CD4-positive, alpha-beta T cell treated with Interleukin-6 for 4 hours (primary cell): ENCODE measurements at places on chromosomes 1 and 21.
A peak's percentile ranks its signal among the peaks of the same experiment; 100 is the strongest.

DNA sequence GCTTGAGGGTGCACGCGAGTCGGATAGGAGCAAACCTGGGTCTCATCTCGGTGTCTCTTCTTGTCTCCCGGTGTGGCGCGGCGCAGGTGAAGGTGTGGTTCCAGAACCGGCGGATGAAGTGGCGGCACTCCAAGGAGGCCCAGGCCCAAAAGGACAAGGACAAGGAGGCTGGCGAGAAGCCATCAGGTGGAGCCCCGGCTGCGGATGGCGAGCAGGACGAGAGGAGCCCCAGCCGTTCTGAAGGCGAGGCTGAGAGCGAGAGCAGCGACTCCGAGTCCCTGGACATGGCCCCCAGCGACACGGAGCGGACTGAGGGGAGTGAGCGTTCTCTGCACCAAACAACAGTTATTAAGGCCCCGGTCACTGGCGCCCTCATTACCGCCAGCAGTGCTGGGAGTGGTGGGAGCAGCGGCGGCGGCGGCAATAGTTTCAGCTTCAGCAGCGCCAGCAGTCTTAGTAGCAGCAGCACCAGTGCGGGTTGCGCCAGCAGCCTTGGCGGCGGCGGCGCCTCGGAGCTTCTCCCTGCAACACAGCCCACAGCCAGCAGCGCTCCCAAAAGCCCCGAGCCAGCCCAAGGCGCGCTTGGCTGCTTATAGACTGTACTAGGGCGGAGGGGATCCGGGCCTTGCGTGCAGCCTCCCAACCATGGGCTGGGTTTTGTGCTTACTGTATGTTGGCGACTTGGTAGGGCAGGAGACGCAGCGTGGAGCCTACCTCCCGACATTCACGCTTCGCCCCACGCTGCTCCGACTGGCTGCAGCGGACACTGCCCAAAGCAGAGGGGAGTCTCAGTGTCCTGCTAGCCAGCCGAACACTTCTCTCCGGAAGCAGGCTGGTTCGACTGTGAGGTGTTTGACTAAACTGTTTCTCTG lies 5.1 kb downstream of the HLX start:
- DNase-seq = no peak

GRCh38 chr1:226875641-226876295 lies 5.4 kb downstream of the PSEN2 start:
- peak; percentile 21 for DNase-seq

DNA sequence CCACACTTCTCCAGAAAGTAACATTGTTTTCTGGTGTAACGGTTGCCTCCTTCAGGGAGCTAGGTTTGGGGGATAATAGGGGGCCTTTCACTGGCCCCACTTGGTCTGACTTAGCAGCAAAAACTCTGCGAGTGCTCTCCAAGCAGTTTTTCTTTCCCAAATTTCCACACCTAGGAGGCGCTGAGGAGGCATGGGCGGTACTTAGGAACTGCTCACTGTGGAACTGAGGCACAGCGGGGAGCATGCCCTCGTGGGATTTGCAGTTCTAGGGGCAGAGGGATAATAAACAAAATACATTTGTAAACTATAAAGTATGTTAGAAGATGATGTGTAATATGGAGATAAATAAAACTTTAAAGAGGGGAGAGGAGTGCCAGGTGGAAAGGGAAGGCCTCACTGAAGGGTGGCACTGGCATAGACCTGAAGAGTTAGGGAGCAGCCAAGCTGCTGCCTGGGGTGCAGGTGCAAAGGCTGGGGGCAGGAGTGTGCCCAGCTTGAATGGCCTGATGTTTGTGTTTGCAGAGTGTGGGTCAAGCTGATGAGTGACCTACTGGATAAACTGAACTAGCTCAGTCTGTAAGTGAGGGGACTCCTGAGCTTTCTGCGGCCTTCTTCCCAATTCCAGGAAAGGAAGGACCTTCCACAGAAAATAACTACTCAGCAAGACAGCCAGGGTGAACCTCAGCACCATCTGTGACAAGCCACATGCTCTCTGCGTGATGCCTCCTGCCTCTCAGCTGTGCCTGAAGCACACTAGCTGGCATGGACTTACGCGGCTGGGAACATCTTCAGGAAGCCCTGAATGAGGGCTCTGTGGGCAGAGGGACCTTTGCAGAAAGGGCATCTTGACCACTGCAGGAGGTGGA lies 1.9 kb downstream of the EPHX1 start:
- no peak for DNase-seq

DNA sequence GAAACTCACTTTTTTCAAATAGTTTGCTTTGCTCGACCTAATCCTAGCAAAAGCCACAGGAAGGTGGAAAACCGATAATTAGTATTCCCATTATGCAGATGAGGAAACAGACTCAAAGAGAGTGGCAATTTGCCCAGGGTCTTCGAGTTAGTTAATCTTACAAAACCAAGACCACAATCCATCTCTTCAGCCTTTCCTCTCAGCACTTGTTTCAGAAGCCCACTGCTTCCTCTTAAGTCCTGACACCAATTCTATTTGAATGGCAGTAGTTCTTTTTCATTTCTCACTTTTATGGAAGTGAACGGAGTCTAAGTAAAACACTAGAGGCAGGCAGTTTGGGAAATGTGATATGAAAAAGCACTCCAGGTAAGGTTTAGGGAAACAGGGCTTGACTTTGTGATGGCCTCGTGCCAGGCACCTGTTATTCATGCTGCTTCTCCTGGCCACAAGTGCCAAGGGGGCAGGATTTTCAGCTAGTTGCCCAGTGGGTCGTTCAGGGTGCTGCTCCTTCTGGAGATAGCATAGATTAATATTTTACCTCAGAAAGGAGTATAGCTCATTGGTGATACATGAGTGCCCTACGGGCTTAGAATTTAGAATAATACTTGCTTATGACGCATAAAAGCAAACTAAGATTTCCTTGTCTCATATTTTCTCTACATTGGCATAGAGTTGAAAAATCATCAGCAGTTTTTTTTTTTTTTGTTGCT lies 76.6 kb upstream of the NRIP1 start:
- DNase-seq = no peak

- DNase-seq = no peak
Observed at GRCh38 chr1:28170001-28170596, 6.4 kb downstream of the PTAFR start.

GRCh38 chr1:156664767-156665411 lies 12.3 kb downstream of the NES start:
- DNase-seq = no peak

- DNase-seq = peak; percentile 78
Observed at GRCh38 chr1:161192476-161193465, 6.1 kb downstream of the ADAMTS4 start.

DNA sequence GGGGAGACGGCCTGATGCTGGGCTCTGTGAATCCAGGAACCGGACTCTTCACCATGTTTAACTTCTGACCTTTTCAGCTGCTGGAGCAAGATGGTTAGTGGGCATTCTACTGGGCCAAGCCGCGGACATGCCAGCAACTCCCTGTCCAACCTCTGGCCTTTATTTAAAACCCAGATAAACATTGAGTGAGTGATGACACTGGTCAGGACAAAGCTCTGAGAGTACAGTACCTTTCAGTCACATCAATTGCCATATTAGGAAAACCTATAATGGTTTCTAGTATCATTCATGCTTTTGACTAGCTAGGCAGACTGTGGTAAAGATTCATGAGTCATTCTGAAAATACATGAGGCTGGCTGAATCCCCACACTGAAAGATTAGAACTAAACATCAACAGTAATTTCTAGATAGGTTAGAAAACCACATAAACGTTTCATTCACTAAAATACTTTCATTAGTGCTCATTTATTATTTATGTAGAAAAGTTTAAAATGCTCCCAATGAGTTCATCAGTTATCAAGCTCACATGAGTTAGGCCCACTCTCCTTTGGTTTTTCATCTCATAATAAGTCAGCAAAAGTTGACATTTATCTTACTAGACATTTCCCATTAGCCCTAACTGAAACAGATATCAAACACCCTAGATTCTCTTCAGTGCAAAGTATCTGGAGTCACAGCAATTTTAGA lies 7.1 kb upstream of the ACTA1 start:
- DNase-seq = no peak

DNA sequence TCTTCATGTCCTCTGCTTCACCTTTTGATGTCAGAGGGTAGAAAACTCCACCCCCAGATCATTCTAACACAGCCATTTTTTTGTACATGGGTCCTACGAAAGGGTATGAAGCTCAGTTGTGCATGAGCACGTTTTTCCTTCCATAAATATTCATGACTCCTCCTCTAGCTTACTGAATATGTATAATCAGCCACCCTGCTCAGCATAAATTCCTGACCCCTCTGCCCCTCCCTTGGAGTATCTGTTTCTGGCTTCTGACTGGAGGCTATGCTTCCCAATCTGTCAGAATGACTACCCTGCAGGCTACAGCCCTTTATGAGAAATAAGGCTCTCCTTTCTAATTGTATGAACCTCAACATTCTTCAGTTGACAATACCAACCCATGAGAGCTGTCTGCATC lies 42.8 kb upstream of the PARP1 start:
- DNase-seq = no peak

DNA sequence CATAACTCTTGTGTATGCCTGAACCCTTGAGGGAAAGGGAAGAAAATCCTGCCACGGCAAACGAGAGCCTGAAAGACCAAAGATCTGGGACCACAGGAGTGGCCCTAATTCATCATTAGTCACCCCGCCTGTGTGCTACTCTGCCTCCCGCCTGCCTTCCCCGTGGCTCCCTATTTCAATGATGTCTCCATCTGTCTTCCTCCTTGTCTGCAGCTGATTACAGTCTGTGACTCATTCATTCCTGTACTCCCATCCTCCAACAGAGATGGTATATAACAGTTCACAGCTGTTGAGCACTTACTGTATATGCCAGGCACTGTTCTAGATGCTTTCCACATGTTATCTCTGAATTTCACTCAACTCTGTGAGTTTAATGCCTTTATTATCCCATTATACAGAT lies 96.6 kb downstream of the SEC16B start:
- no peak for DNase-seq

DNA sequence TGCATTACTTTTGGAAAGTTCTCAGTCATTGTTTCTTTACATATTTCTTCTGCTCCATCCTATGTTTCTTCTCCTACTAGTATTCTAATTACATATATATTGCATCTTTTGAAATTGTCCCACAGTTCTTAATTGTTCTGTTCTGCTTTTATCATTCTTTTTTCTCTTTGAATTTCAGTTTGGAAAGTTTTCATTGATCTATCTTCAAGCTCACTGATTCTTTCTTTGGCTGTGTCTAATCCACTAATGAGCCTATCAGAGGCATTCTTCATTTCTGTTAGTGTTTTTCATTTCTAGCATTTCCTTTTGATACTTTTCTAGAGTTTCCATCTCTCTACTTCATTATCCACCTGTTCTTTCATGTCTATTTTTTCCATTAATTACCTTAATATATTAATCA lies 159.0 kb upstream of the KCNJ15 start:
- no peak for DNase-seq

GRCh38 chr1:1023700-1024099 lies 3.8 kb downstream of the AGRN start:
- no peak for DNase-seq

- DNase-seq = no peak
Observed at GRCh38 chr1:114341856-114342255, 169.1 kb downstream of the TRIM33 start.

GRCh38 chr1:44939061-44939460 lies 47.3 kb downstream of the EIF2B3 start:
- DNase-seq = no peak

DNA sequence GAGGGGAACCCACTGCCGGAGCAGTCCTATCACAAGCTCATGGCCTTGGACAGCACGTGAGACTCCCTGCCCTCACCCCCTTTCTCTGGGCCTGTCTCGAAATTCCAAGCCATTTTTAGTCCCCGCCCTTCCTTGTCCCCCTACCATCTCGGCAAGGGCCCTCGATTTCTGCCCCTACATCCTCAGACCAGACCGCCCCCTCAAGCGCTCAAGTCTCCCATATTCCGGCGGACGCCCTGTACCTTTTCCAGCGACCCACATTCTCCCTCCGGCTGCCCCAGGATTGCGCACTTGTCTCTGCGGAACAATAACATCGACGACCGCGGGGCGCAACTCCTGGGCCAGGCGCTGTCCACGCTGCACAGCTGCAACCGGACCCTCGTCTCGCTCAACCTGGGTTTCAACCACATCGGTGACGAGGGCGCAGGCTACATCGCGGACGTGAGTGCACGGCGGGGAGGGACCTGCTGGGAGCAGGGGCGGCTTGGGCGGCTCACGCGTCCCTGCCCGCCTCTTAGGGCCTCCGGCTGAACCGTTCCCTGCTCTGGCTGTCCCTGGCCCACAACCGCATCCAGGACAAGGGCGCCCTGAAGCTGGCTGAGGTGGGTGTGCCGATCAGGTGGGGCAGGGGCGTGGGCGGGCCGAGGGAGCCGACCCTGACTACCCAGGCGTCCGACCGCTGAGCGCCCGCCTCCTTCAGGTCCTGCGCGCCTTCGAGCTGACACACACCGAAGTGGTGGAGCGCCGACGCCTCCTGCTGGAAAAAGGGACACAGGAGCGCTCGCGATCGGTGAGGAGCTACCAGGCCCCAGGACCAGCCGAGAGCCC lies 7.0 kb downstream of the LRRC71 start:
- DNase-seq = peak; percentile 72

DNA sequence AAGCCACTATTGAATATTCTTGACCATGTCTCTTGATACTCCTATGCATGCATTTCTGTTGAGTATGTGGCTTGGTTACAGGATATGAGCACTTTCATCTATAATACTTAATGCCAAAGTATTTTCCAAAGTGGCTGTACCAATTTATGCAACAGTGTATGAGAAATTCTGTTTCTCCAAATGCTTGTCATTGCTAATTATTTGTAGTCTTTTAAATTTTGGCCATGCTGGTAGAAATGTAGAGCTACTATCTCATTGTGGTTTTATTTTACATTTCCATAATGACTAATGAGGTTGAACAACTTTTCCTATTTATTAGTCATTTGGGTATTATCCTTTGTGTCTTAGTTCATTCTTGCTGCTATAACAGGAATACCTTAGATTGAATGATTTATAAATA lies 71.4 kb upstream of the TSPAN2 start:
- no peak for DNase-seq

- DNase-seq = no peak
Observed at GRCh38 chr1:192476802-192477298, 98.7 kb upstream of the RGS1 start.

DNA sequence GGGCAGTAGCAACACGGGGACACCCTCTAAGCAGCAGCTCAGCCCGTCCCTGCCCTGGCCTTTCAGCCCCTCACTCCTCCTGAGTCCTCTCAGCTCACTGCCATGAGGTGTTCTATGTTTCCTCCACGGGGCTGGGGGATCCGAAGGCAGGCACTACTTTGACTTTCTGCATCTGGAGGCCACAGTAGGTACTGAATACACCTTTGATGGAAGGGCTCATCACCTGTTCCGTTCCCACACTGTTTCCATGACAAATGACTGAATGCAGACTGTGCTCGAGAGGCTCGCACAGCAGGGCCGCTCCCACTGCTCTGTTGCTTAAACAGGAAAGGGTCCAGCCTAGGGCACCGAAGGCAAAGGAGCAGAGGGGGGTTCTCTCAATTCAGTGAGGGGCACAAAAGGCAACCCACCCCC lies 77.6 kb upstream of the DNAH14 start:
- no peak for DNase-seq

DNA sequence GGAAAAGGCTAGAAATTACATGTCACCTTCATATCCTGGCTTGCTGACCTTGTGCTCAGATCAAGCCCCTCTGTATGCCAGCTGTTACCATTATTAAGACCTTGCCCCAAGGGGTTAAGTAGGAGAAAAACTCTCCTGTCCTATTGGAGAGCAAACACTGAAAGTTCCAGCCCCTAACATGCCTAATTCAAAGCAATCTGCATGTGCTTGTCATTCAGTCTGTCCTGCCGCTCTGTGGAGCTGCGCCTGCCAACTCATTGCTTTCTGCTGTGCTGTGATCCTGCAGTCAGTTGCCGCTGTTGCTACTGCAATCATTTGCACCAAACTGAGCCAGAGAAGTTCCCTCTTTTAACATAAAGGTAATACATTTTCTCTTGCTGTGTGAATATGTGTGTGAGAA lies 113.4 kb downstream of the DISP1 start:
- no peak for DNase-seq

- DNase-seq = no peak
Observed at GRCh38 chr1:116033322-116033721, 57.0 kb downstream of the SLC22A15 start.
